ENCODE measurements at places on chromosomes 7 and 10.

- DNase-seq, result no peak
Measured at GRCh38 chr10:32150532-32151101, 94.4 kb upstream of the KIF5B start.

DNA sequence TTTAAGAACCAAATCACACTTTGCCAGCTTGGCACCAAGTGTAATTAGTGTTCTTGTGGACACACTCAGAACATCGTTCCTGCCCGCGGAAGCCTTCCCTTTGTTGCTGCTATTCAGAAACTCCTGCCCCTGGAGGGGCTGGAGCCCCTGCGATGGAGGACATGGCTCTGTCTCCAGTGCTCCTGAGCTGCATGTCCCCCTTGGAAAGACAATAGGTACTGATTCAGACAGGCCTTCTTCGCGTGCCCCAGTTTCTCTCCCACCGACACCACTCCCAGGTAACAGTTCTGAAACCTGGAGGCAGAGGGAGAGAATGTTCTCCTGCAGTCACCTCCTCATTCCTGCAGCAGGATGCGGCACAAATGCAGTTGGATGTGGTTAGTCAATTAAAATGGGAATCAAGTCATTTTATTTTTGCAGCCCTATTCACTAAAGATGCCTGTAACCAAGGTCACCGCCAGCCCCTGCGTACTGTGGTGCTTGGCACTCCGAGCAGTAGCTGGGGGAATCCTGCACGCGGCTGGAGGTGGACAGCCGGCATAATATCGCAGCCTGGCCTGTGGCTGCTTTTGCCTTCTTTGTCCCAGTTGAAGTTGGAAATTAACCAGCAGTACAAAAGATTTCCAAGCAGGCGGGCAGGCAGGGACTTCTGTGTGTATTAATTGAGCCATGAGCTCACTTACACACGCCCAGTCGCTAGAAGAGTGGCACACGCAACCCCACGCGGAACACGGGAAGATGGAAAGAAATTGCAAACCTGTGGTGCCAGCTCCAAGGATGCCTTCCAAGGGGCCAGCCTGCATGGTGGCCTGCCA, 205.7 kb downstream of the EBF3 start:
- no peak for DNase-seq

GRCh38 chr7:29119538-29119937, 26.8 kb downstream of the CPVL start:
- no peak for DNase-seq

GRCh38 chr7:22725585-22725984, 1.4 kb upstream of the IL6 start:
- no peak for DNase-seq

- no peak for DNase-seq
Measured at GRCh38 chr10:28327491-28327880, 24.6 kb upstream of the MPP7 start.

DNA sequence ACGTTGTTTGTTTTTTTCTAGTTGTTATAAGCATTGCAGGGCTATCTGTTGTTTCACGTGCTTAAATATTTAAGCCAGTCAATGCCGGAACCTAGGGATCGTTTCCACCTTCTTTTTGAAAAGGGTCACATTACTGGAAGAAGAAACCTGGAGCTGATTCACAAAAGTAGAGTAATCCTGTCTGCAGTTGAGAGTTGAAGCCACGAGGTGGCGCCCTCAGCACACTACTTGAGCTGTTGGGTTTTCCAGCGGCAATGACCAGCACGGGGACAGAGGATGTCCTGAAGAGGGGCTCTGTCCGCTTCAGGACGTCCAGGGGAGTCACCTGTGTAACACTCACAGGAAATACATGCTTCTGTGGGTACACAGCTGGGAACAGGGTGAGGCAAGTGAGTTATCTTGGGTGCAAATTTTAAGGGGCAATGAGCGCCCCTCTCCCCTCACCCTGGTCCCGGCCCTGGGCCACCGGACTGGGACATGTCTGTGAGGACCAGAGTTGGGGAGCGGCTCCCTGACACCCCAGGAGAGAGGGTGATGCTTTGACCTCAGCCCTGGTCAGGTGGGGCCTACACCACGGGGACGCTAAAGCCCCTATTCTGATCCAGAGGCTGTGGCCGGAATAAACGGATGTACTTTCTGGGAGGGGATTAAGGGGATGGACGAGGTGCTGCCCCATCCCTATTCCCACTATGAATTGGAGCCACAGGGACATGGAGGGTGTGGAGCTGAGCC, 26.3 kb upstream of the WDFY4 start:
- DNase-seq, result no peak

DNA sequence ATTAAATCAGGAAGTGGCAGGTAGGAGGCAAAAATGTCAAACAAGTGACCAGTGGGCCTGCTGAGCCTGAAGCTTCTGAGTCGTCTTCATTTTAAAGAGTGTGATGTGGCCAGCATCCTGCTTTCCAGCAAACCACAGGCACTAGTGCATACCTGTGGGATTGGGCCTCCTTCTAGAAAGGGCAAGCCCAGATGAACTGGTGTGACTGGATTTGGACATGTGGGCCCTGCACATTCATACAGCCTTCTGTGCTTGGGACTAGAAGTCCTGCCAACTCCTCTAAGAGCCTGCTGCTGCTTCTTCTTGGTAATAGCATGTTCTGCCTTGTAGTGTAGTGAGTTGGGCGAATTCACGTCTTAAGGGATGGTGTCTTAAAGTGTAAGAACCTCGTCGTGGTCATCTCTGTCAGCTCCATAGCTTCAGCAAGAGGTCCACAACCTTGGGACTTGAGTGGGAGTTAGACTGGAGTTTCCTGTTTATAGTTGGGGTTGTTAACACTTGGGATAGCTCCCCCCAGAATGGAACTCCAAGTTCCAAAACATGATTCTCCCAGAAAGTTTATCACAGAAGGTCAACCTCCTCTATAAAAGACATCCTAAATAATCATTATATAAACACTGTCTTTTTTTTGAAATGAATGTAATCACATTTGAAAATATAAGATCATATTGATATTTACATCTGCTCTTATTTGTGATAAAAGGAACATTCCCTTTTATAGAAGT, 11.2 kb downstream of the BMPER start:
- no peak for DNase-seq

DNA sequence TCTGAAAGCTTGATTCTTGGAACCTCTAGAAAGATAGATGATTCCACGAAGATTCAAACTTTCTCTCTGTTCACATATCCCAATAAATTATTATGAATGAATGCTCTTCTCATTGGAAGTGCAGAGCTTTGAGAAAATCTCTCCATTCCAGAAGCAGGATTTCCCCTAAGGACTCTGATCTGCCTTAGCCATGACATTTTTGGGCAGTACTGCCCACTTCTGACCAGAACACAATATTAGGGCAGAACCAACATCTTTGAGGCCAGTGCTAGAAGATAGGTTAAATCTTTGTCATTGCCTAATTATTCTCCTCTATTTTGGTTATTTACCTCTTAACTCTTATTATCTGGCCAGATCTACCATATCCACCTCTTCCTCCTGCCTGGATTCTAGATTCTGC, 49.9 kb downstream of the ARMC3 start:
- no peak for DNase-seq

DNA sequence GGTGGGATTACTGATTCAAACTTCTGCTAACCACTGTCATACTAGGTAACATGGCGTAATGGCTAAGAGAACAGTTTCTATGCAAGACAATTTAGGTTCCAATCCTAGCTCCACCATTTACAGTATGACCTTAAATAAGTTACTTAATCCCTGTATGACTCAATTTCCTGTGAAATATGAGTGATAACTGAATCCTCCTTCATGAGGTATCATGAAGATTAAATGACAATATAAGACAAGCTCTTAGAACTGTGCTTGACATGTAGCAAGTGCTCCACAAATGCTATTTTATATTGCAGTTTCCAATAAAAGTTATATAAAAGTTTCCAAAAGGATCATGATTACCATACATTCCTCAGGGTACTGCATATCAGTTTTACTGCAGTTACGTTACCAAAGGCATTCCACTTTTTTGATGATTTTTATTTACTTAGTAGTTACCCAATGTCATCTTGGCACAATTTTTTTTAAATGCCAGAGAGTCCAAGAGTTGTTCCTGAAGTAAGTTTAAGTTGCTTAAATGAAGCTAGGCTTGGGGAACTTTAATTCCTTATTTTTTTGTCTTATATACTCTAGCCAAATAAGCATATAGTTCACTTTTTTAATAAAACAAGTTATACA, 7.1 kb downstream of the DOCK4 start:
- no peak for DNase-seq

DNA sequence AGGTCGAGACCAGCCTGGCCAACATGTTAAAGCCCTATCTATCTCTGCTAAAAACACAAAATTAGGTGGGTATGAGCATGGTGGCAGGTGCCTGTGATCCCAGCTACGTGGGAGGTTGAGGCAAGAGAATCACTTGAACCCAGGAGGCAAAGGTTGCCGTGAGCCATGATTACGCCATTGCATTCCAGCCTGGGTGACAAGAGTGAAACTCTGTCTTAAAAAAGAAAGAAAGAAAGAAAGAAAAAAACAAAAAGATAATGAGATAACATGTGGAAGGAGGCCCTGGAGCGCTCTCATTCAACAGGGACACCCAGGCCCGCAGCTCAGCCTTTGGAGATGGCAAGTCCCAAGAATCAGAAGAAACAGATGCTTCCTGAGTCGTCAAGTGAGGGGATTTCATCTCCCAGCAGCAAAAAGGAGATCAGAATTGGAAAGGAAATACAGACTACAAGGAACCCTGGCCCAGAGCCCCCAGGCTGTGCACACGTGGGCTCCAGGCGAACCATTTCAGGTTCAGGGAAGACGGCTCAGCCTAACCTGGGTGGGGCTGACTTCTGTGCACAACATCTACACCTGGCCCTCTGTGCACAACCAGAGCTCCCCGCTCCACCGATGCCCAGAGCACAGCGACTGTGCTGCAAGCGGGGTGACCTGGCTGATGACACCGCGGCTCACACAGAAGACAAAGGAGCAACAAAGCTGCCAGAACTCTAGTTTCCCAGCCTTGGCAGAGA, 33.3 kb downstream of the GNA12 start:
- no peak for DNase-seq

GRCh38 chr7:157897681-157898080, 560.9 kb downstream of the DNAJB6 start:
- DNase-seq, result no peak

DNA sequence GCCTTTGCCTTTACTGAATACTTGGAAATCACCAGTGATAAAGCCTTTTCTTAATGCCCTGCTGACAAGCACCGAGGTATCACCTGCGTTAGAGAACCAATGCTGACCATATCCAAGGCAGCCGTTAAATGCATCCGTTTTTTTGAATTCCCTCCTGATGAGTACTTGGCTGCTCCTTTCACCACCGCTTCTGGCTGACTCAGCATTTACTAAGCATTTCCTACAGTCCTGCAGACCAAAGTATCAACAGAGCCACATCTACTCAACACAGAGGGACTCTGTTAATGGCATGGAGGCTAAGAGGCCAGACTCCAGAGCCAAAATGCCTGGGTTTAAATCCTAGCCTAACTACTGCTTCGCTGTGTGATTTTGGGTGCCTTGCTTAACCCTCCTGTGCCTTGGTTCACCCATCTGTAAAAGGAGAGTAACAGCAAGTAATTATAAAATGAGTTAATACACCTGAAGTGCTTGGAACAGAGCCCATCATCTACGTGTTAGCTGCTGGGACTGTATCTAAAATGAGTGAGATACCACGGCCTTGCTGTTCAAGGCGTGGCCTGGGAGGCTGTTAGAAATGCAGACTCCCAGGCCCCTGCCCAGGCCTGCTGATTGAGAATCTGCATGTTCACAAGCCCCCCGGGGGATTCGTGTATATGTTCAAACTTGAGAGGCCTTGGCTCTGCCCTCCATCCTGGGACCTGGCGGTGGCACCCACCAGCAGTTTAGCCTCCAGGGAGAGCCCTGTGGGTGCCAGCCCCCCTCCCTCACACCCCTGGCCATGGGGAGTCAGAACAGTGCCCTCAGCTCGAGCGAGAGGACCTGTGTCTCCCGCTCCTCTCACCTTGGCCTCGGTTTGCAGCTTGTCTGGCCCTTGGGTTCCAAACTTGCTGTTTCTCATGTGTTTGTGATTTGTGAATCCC, 30.8 kb upstream of the EFCAB10 start:
- DNase-seq, result no peak

DNA sequence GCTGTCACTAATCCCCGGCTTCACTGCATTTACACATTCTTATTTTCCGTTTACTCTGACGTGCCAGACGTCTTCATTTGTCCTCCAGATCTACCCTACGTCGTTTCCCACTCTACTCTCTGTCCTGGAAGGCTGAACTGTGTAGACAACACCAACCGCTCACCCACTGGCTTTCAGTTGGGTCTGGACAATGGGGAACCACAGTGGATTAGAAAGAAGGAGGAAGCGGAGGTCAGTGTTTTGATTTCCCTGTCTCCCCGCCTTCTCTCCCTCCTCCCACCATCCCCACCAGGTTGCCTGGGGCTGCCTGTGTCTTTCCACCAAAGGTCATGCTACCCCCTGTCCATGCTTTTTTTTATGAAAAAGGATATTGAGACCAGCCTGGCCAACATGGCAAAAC, 14.0 kb upstream of the CTBP2 start:
- no peak for DNase-seq

- no peak for DNase-seq
Measured at GRCh38 chr10:131799429-131799828, 101.4 kb upstream of the PPP2R2D start.

DNA sequence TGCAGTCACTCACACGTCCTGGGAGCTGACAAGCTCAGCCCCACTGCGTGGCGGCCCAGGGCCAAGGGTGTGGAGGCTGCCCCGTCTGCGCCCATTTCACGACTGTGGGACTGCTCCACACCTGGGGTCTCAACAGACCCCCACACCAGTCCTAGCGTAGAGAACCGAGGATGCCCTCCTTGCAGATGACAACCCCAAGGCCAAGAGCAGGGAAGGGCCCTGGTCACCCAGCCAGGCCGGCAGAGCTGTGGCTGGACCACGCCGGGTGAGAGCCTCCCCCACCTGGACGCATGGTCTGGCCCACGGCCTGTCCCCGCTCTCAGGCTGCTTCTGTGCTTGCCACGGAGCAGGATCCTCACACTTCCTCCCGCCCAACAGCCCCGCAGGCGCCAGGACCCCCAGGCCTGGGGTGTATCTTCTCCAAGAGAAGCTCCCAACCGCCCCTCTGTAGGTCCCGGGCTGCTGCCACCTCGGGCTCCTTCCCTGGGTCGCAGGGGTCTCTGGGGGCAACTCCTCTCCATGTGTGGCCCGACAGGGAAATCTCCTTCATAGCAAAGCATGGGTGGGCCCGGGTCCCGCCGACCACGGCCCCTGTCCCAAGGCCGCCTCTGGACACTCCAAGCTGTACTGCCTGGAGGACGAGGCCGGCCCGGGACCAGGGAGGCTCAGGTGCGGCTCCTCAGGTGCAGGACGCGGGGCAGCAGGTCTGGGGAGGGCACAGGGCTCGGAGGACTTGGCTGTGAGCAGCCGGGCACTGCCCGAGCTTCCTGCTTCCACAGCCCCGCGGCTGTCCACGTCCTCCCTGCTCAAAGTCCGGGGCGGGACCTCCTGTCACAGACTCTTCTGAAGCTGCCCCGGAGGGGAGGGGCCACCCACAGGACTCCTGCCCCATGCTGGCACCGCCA, 88.8 kb downstream of the FOXL3 start:
- DNase-seq, result no peak
